Prostate gland (tissue), 2 donors: ENCODE measurements at places on chromosomes 3 and 15. TPM values are rescaled to one million over a fixed set of nuclear protein-coding genes. Genes with fewer than 3 reads are reported as not detected.

DNA sequence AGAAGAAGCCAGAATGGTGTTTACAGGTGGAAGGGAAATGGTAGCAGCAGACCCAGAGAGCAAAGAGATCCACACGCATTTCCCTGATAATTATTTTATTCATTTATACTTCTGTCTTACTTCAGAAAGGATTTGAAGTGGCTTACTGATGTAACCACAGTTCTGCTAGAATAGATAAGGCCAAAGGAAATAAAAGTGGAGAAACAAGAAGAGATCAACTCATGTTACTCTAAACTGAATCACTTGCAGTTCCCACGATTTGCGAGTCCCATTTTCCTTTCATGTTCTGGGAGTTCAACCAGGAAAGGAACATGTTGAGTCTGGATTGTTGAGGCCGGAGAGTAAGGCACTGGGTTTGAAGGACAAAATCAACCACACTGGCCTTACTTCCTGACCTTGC lies 151.8 kb downstream of the MYRIP start:
- DNase-seq, result no peak

DNA sequence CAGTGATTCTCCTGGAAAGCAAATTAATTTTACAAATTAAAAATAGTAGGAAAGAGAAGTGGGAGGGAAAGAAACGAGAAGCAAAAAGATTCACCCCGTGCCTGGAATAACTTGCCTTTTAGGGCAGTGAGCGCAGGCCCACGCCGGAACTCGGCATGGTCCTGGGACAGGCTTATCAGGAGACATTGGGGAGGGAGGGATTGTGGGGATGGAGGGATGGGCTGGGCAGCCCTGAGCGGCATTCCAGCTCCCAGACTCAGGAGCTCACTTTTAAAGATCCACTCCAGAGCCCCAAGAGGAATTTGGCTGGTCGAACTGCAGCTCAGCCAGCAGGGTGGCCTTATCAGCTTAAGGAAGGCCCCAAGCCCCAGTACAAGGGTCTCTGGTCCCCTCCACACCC lies 117.9 kb downstream of the ADCY5 start:
- DNase-seq, result no peak

SLC22A13 gene
- 1.6 TPM for total RNA-seq

GRCh38 chr3:118618247-118619040 lies 416.2 kb downstream of the IGSF11 start:
- no peak for DNase-seq

DNA sequence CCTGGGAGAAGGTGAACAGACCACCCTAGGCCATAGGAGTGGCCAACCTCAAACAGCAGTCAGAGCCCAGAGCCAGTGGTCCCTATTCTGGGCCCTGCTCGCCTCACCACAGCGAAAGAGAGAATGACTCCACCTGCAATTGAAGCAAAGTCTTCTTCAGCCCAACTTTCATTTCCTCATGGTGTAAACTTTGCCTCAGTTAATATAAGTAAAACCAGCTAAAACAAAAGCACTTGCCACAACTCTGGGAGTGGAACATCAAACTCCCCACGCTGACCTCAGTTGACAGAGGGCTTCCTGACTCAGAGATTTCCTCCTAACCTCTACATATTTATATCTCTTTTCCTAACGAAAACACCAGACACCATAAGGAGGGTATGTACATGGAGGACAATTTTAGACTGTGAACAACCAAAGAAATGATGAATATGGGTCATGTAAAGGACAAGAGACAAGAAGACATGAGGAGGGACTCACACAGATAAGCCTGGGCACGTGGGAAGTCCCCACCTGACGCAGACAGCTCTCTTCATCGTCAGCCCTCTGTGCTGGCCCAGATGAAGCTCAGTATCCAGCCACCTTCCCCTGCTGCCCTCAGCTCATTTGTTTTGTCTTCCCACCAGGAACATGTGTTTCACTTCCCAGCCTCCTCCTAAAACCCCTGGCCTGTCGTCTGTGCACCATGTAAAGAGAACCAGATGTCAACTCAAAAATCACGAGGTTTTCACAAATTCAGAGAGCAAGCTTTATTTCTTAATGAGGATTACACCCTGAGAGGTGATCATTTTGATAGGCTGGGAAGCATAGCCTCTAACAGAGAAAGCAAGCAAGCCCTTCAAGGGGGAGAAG lies 140.9 kb downstream of the KCNMB2 start:
- no peak for DNase-seq
